ENCODE measurements at places on chromosomes 5 and 9.

DNA sequence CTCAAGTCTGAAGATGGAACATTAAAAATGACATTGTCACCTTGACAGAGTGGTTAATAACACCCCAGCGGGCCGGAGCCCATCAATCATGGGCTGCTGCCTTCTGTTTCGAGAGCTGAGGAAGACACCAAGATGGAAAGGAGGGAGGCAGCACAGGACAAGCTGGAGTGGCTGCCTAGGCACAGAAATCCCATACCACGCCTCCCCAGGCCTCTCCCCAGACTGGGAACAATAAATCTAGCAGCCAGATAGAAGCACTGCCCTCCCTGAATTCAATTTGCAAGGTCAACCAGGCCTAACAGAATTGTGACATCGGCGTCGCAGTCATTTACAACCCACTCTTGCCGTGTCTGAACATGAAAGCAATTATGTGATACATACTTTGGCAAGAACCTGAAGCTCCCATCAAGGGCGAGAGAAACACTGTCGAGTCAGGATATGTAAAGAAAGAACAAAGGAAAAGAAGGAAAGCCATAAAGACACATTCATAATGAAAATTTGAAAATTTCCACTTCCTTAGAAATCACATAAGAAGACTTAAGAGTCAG, 35.4 kb upstream of the ZNF354A start:
- DNase-seq: no peak

DNA sequence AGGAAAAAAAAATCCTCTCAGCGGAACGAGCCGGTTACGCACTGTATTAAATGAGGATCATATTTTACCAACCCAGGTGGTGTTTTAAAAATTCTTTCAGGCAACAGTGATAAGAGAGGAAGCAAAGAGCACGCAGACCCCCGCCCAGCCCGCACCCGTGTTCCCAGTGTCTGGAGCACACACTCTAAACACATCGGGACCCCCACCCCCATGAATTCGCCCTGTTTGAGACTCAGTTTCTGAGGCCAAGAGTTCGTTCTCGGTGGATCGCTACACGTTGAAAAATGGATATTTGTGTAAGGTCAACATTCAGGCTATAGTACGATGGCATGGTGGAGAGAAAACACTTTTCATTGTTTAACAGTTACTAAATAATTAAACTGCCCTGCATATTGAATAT, 196.3 kb downstream of the MEF2C start:
- DNase-seq: no peak

DNA sequence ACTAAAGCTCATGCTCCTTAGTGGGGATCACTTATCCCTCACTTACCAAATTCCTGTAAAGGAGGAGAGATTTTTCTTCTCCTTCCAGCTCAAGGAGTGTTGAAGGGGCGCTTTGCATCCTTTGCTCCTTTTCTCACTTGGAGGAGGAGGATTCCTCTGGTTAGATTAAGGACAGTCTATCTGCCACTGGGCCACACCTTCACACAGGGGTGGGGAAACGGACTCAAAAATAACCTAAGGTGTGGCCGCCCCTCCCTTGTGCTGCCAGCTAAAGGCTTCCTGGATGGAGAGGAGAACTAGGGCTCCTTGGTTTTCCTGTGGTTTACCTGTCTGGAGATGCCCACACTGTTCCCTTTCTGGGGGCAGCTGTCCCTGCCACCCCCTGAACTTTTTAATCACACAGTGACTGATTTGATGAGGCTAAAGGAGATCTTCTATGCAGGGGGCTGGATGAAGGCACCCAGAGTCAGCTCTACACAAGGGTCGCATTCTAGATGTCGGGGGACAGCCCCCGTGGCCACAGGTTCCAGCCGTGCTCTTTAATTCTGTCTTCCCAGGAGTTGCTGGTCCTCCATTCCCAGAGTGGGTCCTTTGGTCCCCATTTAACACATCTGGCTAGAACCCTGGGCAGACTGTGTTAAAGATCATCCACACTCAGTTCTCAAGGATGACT, 14.4 kb downstream of the GLRX start:
- no peak for DNase-seq

- DNase-seq: no peak
Observed at GRCh38 chr5:145433077-145433476, 402.1 kb downstream of the PRELID2 start.

DNA sequence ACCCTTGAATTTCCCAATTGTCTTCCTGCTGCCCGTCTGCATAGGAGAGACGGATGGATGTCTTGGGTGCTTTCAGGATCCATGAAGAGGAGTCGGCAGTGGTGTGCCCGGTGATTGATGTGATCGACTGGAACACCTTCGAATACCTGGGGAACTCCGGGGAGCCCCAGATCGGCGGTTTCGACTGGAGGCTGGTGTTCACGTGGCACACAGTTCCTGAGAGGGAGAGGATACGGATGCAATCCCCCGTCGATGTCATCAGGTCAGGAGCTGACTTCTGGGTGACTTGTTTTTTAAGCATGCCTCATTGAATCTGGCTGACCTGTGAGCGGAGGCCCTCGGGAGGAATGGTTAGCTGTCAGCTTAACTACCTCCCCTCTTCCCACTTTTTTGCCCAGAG, 24.2 kb downstream of the GALNT12 start:
- no peak for DNase-seq

DNA sequence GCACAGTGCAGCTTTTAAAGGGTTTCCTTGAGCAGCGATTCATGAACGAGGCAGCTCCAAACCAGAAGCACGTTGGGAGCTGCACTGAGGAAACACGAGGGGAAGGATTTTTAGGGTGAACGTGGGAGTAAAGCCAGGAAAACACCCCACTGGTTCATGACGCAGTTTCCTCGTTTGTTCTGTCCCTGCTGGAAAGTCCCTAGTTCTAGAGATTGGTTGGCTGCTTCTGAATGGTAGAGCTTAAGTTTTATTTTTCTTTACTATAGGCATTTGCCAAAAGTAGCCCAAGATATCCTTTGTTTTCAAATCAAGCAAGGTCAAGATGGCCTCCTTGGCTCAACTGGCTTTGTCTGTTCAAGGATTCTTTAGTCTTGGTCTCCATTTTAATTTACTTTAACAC, 116.5 kb upstream of the CACNA1B start:
- no peak for DNase-seq

GRCh38 chr9:111068383-111068730, 30.1 kb upstream of the LPAR1 start:
- DNase-seq: no peak

DNA sequence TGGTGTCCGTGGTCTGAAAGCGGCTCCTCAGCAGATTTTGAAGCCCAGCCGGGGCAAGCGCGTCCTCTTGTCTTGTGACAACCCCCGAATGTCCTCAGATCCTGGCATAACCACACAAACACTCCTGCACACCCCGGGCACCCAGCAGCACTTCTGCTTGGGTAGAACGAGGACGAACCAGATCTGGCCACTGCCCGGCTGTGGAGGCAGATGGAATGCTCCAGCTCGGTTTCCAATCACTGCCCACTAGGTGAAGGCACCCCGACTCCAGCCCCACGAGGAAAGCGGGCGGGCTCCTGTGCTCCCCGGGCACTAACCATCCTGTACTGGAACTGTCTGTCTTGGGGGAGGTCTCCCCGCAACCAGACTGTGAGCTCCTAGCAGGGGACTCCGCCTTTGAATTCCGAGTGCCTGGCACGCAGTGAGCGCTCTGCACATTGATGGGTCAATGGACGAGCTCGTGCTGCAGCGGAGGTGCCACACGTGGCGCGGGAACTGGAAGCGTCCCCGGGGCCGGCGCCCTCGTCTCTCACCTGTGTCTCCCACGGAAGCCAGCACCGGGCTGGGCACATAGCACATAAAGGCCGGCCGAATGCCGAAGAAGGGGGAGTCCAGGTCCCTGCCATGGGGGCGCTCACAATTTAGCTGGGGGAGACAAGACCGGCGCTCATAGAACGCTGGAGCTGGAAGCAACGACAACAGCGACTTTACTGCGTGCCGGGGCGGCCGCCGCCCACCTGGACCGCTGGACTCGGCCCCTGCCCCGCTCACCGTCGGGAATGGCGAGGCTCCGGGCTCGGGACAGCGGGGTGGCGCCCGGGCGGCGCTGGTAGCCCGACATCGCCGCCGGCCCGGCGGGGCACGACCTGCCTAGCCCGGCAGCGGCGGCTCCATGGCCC, 608 bp downstream of the ENTR1 start:
- DNase-seq: peak; percentile 36

GRCh38 chr9:88741335-88741734, 206.4 kb downstream of the NXNL2 start:
- no peak for DNase-seq

- DNase-seq: no peak
Observed at GRCh38 chr9:100595391-100596199, 17.7 kb downstream of the CAVIN4 start.

- DNase-seq: no peak
Observed at GRCh38 chr9:94014066-94014654, 59.0 kb upstream of the BARX1 start.

DNA sequence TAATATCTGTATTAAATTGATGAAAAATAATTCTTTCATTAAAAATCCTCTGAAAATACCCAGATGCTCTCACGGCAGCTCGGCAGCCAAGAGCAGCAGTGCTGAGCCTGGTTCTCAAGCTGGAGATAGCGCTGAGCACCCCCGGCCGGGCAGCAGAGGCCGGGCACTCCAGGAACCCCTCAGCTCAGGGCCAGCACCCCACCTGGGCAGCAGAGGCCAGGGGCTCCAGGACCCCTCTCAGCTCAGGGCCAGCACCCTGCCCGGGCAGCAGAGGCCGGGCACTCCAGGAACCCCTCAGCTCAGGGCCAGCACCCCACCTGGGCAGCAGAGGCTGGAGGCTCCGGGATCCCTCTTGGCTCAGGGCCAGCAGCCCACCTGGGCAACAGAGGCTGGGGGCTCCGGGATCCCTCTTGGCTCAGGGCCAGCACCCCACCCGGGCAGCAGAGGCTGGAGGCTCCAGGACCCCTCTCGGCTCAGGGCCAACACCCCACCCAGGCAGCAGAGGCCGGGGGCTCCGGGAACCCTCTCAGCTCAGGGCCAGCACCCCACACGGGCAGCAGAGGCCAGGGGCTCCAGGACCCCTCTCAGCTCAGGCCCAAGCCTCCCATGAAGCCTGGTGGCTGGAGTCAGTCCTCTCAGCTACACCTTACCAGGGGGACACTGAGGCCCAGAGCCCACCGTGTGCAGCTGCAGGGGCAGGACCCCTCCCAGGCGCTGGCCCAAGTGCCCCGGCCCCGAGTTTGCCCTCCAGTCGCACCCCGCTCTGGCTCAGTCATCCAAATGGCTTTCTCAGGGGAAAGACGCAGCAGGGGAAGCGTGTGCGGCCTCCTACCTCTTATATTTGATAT, 21.7 kb downstream of the CLPTM1L start:
- DNase-seq: no peak

- DNase-seq: no peak
Observed at GRCh38 chr9:68951879-68952659, 61.8 kb downstream of the PRKACG start.

DNA sequence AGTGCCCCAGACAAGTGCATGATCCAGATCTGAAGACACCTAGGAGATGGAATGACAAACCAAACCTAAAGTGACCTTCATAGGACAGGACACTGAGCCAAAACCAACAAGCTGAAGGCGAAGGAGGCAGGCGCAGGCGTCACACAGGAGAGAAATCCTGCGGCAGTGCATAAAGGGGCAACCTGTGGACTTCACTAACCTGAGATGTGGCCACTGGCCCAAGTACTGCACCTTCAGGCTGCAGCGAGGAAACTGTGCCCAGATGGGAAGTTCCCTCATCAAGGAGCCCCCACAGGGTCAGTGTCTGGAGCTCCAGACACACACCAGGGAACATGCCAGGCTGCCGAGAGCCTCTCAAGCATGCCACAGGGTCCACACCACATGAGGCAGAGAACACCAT, 3.7 kb downstream of the IPPK start:
- no peak for DNase-seq

DNA sequence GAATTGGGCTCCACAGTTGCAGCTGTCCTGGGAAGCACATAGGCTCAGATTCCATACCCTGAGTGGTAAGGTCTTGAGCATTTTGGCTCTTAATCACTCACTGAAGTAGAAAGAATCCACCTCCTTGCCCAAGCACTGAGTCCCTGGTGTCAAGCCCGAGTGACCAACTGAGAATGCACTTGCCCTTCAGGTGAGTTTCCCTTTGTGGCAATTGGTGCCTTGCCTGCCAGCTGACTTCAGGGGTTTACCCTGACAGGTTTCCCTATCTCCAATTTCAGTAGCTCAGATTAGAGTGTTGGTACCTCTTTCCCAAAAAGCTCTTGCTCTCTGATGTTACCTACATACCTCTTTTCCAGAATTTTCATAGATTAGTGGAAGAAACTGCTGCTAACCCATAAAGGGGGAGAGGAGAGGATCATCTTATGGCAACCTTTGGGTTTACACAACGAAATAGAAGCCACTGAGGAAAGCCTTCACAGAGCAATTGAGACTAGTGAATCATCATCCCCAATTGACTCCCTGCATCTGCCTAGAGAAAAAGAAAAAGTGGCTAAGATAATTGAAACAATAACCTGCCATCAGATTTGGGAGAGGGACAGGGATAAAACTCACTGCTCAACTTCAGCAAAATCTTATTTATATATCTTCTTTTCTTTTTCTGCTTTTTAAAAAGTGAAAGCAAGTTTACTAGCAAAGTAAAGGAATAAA, 48.6 kb downstream of the CCL28 start:
- DNase-seq: no peak

GRCh38 chr5:59491945-59492344, 401.6 kb downstream of the PDE4D start:
- DNase-seq: no peak

DNA sequence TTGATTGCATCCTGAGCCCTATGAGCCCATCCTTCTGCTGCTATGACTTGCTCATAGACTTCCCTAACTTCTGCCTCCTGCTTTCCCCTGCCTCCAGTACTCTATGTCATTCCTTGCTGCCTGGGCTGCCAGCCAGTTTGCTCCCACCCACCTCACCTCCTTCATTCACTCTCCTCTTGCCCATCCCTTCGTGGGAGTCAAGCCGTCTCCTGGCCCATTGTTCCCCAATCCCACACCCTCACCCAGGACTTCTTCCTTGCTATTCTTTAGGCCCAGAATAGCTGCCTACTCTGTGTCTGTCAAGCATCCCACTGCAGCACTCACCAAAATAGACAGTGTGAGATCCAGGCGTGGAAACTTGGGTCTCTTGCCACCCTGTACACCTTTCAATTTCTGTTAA, 131.0 kb downstream of the RASGRF2 start:
- DNase-seq: no peak

DNA sequence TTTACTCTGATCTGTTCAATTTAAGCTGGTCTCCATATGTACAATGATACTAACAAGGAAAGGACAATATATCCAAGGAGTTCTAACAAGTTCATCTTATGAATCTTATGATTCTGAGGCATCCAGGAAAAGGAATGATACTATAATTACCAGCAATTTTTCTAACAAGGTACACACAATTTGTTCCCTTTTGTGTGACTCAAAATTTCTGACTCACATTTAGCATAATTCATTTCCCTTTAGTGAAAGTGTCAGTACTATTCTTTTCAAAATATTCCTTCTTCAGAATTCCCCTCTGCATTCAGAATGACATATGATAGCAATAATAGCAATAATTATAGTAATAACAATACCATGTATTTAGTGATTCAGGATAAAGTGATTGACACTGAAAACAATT, 594.8 kb downstream of the DMRTA1 start:
- no peak for DNase-seq

GRCh38 chr9:114732823-114733222, 50.8 kb upstream of the TEX48 start:
- DNase-seq: no peak

Data from stimulated activated CD4-positive, alpha-beta T cell treated with anti-CD3 and anti-CD28 coated beads, Interleukin-12 subunit alpha, Interleukin-12 subunit beta, amount 100 ng/mL, for 4 hours (primary cell).